ENCODE measurements at places on chromosomes 5 and 9. TPM values are rescaled to one million over a fixed set of nuclear protein-coding genes. Genes with fewer than 3 reads are reported as not detected.

PCDHB15 gene
- total RNA-seq: 5.4 TPM

CDC25C gene
- not detected for total RNA-seq

SPATA6L gene
- 3.1 TPM for total RNA-seq

ZBTB6 gene
- total RNA-seq: 5.7 TPM

CENPH gene
- 1.3 TPM for total RNA-seq

OLFML2A gene
- 44.7 TPM for total RNA-seq

All from tibial nerve (tissue), 4 donors.